ENCODE measurements at places on chromosomes 12 and 14. TPM values are rescaled to one million over a fixed set of nuclear protein-coding genes. Genes with fewer than 3 reads are reported as not detected.

The GLT1D1 gene
- total RNA-seq, result not detected

- no peaks in the 10 kb centered on the region for H3K27me3 ChIP-seq
- peak; percentile 100 for DNase-seq
- H3K27ac ChIP-seq, result peak overlapping the region; percentile 94
- peak overlapping the region; percentile 59 for H3K4me3 ChIP-seq
These were observed 11.7 kb upstream of the IRF2BPL start for GRCh38 chr14:77040059-77040740.

GRCh38 chr12:47858511-47859266, 39.0 kb upstream of the HDAC7 start:
- peaks cover 7% of the 10 kb centered on the region for H3K4me1 ChIP-seq
- no peak overlapping the region for H3K27ac ChIP-seq
- no peak overlapping the region for H3K4me3 ChIP-seq
- H3K27me3 ChIP-seq, result no peaks in the 10 kb centered on the region

GRCh38 chr12:66662179-66662578, 16.7 kb downstream of the GRIP1 start:
- no peaks in the 10 kb centered on the region for H3K27me3 ChIP-seq
- DNase-seq, result peak; percentile 90
- H3K4me1 ChIP-seq, result peaks cover 52% of the 10 kb centered on the region
- H3K4me3 ChIP-seq, result peak overlapping the region; percentile 45

- H3K4me1 ChIP-seq, result peaks cover 33% of the 10 kb centered on the region
- peak overlapping the region; percentile 84 for H3K27ac ChIP-seq
- H3K27me3 ChIP-seq, result no peaks in the 10 kb centered on the region
- H3K36me3 ChIP-seq, result no peaks in the 10 kb centered on the region
- H3K4me3 ChIP-seq, result peak overlapping the region; percentile 94
- DNase-seq, result peak; percentile 81
These were observed 1.2 kb downstream of the KLHDC2 start for GRCh38 chr14:49769171-49769570.

DNA sequence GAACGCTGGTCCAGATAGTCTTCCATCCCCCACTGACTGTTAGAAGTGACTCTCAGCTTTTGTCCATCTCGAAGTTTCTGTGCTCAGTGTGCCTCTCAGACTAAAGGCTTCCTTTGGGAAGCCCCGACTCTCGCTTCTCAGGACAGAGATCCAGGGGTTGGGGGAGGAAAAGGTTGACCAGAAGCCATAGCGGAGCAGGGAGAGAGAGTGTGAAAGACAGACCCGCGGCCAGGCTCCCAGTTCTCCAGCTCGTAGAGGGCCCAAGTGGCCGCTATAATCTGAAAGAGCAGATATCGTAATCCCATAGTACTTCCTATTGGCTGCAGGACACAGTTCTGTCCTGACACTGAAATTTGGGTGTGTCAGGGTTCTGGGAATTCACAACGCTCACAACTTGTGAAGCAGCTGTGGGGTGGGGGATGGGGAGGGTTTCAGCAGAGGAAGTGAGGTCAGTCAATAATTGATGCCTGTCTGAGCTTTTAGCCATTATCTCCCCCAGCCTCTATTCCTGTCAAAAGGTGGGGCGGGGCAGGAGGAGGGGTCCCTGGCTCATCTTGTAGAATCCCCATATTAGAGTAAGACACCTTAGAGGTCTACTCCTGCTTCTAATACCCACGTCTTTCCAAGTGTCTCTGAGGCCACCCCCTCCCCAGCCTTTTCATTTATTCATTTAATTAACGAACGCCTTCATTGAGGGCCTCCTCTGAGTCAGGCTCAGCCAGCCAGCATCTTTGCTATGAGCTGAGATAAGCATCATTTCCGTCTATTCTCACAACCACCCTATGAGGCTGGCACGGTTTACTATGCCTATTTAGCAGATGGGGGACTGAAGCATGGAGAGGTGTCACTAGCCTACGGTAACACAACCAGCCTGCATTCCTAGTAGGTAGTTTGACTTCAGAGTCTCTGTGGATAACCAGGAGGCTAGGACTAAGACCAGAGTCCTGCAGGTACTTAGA, 1.6 kb upstream of the ACVRL1 start:
- no peaks in the 10 kb centered on the region for H3K36me3 ChIP-seq
- no peak for DNase-seq
- H3K27ac ChIP-seq, result no peak overlapping the region

DNA sequence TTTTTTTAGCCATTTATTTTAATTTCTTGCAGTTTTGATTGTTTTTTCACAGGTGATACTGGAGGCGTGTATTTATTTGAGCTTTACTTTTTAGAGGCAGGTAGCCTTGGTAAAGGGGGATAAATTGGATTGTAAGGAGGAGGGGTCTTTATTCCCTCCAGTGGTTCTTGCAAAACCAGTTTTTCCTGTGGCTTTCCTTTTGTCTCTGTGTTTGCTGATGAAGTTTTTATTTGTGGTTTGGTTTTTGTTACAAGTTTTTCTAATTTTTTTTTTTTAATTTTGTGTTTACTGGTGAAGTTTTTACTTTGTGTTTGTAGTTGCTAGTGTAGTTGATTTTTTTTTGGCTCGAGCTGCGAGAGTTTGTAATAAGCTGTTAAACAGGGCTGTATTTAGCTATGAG, 278.5 kb downstream of the PRKD1 start:
- no peak for DNase-seq
- no peak overlapping the region for H3K27ac ChIP-seq
- H3K36me3 ChIP-seq, result no peaks in the 10 kb centered on the region
- H3K4me3 ChIP-seq, result no peak overlapping the region
- no peaks in the 10 kb centered on the region for H3K27me3 ChIP-seq
- H3K4me1 ChIP-seq, result no peaks in the 10 kb centered on the region

DNA sequence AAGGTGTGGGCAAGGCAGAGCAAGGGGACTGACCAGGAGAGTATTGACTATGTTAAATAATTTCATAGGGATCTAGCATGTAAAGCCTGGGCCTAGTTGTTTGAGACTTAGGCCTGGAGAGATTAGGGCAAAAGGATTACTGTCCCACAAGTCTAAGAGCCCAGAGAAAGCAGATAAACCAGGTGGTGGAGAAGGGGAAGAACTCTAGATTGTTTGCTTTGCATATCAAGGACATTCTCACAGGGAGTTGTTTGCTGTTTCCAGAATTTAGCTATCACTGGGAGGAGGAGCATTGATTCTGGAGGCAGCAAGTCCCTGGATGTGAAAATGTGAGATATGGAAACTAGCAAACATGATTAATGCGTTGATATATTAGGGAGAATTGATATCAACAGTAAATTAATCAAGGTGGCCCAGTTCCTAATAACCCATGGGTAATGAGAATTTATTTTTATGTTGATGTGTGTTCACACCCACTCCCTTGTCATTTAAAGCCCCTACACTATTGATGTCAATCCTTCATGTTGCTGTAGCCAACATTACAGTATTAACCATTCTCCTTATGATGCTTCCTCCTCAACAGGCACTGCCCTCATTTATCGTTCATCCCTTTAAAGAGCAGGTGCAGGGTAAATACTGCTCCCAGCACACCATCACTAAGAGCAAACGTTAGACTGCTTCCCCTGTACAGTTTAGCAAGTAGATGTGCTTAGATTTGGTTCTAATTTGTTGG, 1666.7 kb upstream of the FLRT2 start:
- H3K4me1 ChIP-seq, result no peaks in the 10 kb centered on the region
- no peak overlapping the region for H3K27ac ChIP-seq
- DNase-seq, result no peak
- no peaks in the 10 kb centered on the region for H3K36me3 ChIP-seq
- H3K27me3 ChIP-seq, result no peaks in the 10 kb centered on the region
- no peak overlapping the region for H3K4me3 ChIP-seq

Measured in PC-3 (cell line).